Activated CD8-positive, alpha-beta T cell treated with anti-CD3 and anti-CD28 coated beads, Interleukin-2, amount 10 ng/mL, durations not matched to agents 7 days and 5 days (primary cell): ENCODE measurements at places on chromosomes 12 and 14. TPM values are rescaled to one million over a fixed set of nuclear protein-coding genes. Genes with fewer than 3 reads are reported as not detected.

GLIPR1 gene
- total RNA-seq: 30.5 TPM

GRCh38 chr12:16018306-16018705, 107.2 kb downstream of the DERA start:
- no peak overlapping the region for H3K4me3 ChIP-seq
- H3K4me1 ChIP-seq: no peaks in the 10 kb centered on the region
- H3K27ac ChIP-seq: no peak overlapping the region

- no peaks in the 10 kb centered on the region for H3K27me3 ChIP-seq
- no peaks in the 10 kb centered on the region for H3K4me1 ChIP-seq
- H3K4me3 ChIP-seq: no peak overlapping the region
- no peak for DNase-seq
- no peak overlapping the region for H3K27ac ChIP-seq
These were observed 492.9 kb upstream of the NOVA1 start for GRCh38 chr14:27090716-27091115.

PLD4 gene
- total RNA-seq: not detected

COX6A1 gene
- 337 TPM for total RNA-seq

DNA sequence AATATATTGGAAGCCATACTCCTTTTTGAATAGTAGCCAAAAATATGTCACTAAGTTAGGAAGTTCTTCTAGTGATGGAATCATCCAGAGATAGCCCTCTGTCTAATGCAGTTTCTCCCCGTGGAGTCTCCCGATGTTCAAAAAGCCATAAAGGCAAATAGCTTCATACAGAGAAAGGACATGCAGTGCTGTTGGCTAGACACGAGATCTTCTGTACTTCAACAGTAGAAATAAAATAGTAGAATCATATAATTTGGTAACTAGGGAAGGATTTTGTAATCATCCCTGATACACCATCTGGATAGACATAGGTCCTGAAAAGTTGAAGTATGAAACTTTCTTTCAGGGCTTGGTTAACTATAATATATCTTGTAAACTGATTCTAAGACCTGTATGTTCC, 27.6 kb downstream of the LRFN5 start:
- no peaks in the 10 kb centered on the region for H3K4me1 ChIP-seq
- no peaks in the 10 kb centered on the region for H3K36me3 ChIP-seq
- no peak overlapping the region for H3K4me3 ChIP-seq
- no peaks in the 10 kb centered on the region for H3K27me3 ChIP-seq

LRR1 gene
- 65.0 TPM for total RNA-seq

- no peak overlapping the region for H3K27ac ChIP-seq
- no peak overlapping the region for H3K4me3 ChIP-seq
- no peaks in the 10 kb centered on the region for H3K36me3 ChIP-seq
- no peaks in the 10 kb centered on the region for H3K4me1 ChIP-seq
- DNase-seq: no peak
- H3K27me3 ChIP-seq: peaks cover 14% of the 10 kb centered on the region
These were observed 10.6 kb downstream of the AHNAK2 start for GRCh38 chr14:104967386-104968152.

MUCL1 gene
- not detected for total RNA-seq
